ENCODE measurements at places on chromosomes 7 and 10. TPM values are rescaled to one million over a fixed set of nuclear protein-coding genes. Genes with fewer than 3 reads are reported as not detected.
A peak's percentile ranks its signal among the peaks of the same experiment; 100 is the strongest.

OR13A1 gene
- 0.15 TPM for total RNA-seq

AGR3 gene
- 0.57 TPM for total RNA-seq

DNA sequence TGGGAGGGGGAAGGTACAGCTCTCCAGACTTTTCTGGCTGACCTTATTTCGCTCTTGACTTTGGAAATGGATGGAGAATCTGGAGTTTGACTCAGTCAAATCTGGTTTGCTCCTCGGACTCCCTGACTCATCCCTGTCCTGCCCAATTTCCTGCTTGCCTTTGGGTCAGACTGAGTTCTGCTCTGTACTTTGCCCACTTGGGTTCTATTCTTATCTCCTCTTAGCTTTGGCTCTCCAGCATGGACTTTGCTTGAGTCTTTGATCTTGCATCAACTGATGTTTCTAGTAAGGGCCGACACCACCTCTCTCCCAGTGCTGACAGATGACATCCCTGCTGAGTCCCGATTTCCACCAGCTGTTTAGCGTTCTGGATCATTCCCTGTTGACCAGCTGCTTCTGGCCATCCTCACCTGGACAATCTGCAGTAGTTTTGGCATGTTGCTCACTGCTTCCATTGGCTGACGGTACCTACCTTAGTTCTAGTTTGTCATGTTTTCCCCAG, 335.3 kb downstream of the SUGCT start:
- no peak for DNase-seq

DNA sequence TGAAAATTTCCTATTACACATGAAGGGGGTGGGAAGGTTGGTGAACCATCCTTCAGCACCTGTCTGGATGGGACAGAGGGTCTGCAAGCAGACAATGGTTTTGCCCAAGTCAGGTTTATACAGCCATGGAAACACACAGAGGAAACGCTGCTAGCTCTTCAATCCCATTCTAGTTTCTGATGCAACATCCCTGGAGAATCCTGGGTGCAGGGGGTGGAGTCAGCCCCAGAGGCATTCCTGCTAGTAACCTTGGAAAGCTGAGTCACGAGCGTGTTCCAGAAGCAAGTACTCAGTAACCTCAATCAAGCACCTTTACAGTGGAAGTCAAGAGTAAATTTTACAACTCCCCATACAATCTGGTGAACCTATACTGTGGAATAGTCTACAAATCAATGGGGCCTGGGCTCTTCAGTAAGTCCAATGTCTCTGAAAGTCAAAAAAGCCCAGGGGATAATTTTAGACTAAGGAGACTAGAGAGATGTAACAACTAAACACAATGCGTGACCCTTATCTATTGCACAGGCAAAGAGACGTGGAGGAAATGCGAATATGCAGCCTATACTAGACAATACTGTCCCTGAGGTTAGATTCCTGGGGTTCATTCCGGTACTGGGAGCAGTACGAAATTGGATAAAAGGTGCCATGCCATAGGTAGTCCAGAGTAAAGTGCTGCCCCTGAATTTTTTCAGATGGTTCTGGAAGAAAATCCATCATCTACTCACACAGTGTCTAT, 95.4 kb downstream of the ZRANB1 start:
- peak; percentile 71 for DNase-seq

DNA sequence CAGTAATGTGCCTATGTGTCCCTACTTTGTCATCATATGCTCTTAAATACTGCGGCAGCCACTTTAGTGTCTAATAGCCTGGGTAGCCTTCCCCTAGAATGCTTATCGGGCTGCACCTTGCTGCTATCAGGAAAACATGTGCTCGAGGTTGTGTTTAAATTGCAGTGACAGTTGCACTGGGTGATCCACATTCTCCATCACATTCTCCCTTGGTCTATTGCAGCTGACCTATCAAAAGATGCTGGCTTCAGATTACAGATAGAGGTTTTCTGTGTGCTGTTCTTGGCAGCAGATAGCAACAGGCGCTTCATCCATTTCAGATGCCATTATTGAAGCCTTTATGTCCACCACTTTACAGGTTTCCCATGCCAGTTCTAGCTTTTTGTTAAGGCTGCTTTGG, 130.1 kb upstream of the MDFIC start:
- DNase-seq = no peak
